ENCODE measurements at places on chromosomes 12 and 14.

- no peak overlapping the region for H3K4me3 ChIP-seq
- H3K36me3 ChIP-seq, result no peaks in the 10 kb centered on the region
- no peaks in the 10 kb centered on the region for H3K4me1 ChIP-seq
- no peak for DNase-seq
- no peak overlapping the region for H3K27ac ChIP-seq
These were observed 14.2 kb upstream of the WDR20 start for GRCh38 chr14:102125546-102125945.

DNA sequence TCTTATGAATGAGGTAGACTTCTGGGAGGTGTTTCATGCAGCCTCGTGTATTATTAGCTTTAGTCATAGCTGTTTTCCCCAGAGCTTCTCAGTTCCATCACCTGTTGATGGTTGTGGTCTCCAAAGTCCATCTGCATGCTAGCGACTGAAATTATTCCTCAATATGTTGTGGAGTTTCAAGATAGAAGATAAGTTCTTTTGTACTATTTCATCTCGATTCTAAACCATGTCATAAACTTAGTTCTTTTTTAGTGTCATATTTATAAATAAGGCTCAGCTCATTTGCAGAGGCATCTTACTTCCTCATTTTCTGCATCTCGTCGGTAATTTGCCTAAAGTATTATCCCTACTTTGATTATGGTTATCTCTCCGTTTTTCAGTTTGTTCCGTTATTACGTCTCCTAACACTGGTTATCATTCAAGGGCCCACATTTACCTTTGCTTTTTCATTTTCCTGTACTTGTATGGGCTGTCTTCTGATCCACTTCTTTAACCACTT, 119.1 kb downstream of the ITPR2 start:
- H3K4me1 ChIP-seq, result no peaks in the 10 kb centered on the region
- H3K4me3 ChIP-seq, result no peak overlapping the region
- H3K36me3 ChIP-seq, result no peaks in the 10 kb centered on the region
- no peaks in the 10 kb centered on the region for H3K27me3 ChIP-seq
- H3K27ac ChIP-seq, result no peak overlapping the region

GRCh38 chr14:32189811-32190210, 12.0 kb upstream of the RNU6-7 start:
- no peak overlapping the region for H3K4me3 ChIP-seq
- no peaks in the 10 kb centered on the region for H3K27me3 ChIP-seq
- H3K27ac ChIP-seq, result no peak overlapping the region
- H3K36me3 ChIP-seq, result no peaks in the 10 kb centered on the region
- no peaks in the 10 kb centered on the region for H3K4me1 ChIP-seq
- no peak for DNase-seq

DNA sequence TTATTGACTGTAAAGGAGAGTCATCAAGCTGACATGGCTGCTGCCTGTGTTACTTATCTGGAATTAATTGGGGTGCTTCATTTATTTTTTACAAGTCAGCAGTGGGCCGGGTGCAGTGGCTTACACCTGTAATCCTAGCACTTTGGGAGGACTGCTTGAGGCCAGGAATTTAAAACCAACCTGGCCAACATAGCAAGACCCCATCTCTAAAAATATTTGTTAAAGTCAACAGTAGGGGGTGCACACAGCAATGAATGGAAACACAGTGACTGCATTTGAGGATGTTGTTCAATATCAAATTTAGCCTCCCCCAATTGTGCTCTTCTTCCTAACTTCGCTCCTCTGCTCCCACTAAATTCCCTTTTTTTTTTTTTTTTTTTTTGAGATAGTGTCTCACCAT, 52.1 kb downstream of the ANKRD9 start:
- H3K4me1 ChIP-seq, result no peaks in the 10 kb centered on the region
- no peak for DNase-seq
- no peaks in the 10 kb centered on the region for H3K27me3 ChIP-seq
- no peak overlapping the region for H3K27ac ChIP-seq
